ENCODE measurements at places on chromosomes 7 and 10.

- DNase-seq, result no peak
Observed at GRCh38 chr7:44811093-44811492, 14.6 kb downstream of the PPIA start.

DNA sequence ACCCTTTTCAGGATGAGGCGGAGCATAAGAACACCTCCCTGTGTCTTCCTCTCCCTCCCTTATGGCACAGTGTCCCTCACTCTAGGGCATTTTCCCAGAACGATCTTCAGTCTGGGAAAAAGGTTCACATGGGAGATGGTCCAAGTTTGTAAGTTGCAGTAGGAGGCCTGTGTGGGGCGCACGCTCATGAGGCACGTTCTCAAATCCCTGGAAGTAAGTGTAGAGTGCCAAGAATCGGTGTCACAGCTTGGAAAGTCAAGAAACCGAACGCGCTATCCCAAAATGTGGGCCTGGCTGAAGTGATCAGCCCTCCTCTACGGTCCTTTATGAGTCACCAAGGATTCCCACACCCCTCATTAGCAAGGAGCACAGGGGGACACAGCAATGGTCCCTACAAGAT, 23.9 kb upstream of the SMARCD3 start:
- no peak for DNase-seq

GRCh38 chr7:92788559-92789183, 47.7 kb downstream of the CDK6 start:
- DNase-seq, result no peak

DNA sequence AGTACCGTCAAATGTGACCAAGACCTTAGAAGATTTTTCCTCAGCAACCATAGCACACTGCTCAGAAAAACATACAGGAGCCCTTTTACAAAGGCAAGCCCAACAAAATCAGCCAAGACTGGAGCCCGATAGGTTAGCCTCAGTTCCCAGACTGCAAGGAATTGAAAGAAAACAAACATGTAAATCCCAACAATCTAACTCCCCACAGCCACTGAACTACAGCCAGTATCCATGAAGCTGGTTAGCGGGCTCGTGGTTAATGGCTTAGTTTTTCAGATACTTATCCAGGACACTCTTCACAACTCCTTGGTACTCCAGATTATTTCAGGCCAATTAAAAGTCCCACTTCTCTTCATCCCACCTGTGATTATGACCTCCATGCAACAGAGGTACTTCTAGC, 201.6 kb downstream of the IPMK start:
- DNase-seq, result no peak

- no peak for DNase-seq
Observed at GRCh38 chr10:72487521-72487920, 132.8 kb upstream of the DNAJB12 start.

DNA sequence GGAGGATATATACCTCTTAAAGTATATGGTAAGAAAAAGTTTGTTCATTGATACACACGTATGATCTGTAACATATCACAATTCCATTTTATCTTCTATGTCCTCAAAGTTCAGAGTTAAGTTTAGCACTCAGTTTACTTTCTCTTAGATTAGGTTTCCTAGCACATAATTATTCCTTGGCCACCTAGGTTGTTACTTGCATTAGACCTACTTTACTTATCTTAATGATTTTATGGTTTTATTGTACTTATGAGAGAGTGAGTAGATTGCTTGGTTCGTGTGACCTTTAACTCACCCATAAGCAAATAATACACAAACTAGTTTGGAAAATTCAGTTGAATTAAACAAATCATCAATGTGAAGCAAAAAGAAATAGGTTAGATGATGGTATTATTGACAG, 33.9 kb upstream of the SP4 start:
- DNase-seq, result no peak

DNA sequence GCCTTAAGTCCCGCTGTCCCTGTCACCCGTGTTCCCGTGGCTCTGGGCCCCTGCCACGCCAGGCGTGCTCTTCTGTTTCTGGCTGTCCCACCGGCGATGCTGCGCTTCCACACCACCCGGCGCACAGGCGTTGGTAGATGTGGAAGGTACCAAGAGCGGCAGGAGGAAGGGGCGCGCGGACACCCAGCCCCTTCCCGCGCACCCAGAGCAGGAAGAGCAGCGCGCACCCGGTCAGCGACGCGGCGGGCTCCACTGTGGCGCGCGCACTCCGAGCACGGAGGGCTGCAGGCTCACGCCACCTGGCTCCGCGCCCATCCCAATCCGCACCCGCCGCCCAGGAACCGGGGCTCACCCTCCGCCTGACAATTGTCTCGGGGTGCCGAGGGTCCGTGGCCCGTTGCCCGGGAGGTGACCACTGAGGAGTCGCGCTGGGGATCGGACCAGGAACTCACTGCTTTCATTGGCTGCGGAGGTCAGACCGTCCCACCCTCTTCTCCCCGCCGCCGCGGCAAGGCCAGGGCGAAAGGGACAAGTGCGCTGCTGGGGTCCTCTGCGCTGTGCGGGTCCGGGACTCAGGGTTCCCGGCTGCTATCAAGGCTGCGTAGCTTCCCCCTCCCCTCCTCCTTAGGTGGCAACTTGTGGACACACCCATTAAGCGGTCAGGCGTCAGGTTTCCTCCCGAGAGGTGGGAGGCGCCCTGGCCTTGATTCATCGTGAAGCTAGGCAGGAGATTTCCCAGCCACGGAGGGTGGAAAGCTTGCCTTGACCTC, 121.6 kb upstream of the ZNF92 start:
- no peak for DNase-seq

- DNase-seq, result no peak
Observed at GRCh38 chr7:56009695-56010094, 41.5 kb downstream of the PSPH start.

- no peak for DNase-seq
Observed at GRCh38 chr10:113765910-113766309, 14.4 kb downstream of the PLEKHS1 start.

DNA sequence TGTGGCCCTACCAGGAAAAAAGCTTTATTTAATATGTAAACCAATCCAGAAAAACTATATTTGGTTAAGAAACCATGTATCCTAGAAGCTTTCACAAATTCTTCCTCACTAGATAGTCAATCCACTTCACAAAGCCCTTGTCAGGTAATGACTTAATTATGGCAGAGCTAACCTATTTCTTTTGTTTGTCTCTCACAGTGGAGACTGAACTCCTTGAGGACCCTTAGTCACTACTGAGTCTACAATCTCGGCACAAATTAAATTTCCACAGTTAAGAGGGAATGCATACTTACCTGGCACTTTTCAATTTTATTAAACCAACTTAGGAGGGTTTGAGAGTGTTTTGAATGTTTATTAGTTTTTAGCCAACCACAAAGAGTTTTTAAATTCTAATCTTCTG, 23.0 kb downstream of the WAPL start:
- no peak for DNase-seq

DNA sequence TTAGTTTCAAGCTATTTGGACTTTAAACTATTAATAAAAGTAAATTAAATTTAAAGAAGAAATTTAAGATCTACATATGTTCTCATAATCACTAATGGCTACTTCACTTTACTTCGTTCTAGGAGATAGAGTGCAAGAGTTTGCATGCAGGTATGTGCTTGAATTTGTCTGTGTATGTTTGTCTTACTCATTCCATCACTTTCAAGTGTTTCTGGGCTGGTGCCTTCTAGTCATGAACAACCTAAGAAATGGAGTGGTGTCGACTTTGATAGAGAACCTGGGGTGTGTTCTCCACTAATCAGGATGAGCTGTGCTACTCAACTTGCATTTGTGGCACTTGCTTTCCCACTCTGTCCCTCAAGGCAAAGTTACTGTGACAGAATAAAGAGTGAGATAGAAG, 169.9 kb downstream of the KCND2 start:
- DNase-seq, result no peak

DNA sequence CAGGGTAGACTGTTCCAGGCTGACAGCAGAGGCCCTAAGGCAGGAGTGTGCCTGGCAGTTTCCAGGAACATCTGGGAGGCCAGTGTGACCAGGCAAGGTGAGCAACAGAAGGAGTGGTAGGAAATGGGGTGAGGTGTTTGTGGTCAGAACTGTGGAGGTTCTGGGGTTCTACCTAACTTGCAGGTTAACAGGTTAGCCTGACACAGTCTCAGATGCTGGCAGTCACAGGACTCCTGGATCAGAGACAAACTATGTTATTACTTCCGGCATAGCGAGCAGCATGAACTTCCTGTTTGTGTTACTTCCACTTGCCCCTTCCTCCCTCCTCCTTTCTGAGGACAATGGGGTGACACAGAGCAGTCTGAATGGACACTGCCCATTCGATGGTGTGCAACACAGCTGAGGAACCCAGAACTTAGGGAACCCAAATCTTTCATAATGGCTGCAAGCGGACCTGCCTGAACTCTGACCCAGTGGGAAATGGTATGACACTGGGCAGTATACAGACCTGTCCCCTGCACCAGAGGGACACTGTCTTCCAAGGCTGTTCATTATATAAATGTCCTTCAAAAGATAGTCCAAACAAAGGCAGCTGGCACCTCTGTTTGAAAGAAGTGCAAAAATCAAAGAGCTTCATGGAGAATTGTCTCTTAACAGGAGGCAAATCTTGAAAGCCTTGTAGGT, 3.9 kb upstream of the SAR1A start:
- no peak for DNase-seq

DNA sequence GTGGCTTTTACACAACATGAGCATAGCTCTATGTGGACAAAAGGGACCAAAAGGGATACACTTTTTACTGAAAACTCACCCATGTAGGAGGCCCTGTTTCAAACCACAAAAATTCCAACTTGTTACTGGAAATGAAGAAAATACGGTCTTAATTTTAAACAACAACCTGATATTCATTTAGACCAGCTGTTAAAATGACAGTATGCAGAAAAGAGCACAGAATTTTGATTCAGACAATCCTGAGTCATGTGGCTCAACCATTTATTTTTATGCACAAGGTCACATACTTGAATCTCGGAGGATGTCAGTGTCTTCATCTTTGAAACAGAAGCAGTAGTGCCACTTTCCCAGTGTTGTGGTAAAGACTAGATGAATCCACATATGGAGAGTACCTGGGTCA, 426.5 kb upstream of the NFE2L3 start:
- peak; percentile 41 for DNase-seq

- no peak for DNase-seq
Observed at GRCh38 chr7:21497072-21497471, 45.8 kb upstream of the DNAH11 start.

DNA sequence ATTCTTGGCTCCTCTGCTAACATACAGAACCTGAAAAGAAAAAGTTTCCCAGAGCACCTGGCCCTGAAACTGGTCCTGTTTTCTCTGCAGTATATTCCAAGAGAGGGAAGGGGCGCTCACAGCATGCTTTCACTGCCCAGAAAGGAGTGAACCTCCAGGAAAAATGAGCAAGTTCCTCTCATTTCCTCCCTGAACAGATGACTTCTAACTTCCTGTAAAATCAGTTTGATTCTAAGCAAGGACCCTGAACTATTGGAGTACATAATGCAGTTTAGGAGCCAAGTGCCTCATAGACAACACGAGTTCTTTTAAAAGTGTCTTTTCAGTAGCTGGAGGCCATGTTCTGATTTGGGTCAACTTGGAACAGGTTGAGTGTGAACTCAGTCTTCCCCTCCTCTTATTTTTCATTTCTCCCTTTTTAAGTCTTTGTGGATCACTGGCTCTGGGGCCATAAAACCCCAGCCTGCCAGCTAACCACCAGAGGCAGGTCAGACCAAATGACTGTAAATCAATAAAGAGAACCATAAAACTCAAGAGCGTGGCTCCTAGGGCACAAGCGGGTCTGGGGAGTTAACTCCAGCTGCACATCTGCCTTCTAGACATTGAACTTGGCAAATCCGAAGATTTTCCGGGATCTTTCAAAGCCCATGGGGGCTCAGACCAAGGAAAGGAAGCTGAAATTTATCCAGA, 5.9 kb upstream of the LRRC18 start:
- DNase-seq, result no peak

- no peak for DNase-seq
Observed at GRCh38 chr10:129386415-129387257, 80.4 kb upstream of the MGMT start.

GRCh38 chr7:102101111-102101551, 185.5 kb upstream of the SH2B2 start:
- no peak for DNase-seq

- DNase-seq, result no peak
Observed at GRCh38 chr10:76015245-76015644, 583.8 kb downstream of the LRMDA start.

DNA sequence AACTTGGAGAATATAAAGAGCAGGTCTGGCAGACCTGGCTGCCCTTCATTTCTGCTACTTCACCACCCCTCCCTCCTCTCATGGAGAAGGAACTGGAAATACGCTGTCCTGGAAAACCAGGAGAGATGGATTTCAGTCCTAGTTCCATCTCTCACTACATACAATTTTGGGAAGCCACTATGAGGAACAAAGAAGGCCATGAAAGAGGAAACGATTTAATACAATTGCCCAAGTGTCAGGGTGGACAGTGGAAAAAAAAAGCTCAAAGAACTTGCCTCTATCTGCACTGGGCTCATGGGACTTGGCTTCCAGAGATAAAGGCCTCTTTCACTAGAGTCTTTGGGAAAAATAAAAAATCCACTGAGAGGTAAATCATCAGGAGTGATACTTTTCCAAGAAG, 561.7 kb downstream of the KCNMA1 start:
- DNase-seq, result no peak

DNA sequence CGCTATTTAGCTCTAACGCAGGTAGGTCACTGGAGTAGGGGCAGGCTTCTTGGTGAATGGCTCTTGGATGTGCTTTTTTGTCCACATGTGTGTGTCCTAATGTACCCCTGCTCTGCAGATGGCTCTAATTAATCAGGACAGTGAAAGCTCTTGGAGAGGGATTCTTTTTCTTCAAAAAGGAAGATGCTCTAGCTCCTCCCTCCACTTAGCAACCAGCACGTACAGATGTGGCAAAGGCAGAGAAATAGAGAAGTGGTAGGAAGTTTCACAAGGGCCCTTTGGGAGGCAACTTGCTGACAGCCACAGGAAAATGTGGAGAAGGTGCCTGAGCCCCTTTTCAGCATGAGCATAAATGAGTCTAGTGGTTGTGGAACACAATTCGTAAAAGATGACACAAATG, 221.7 kb downstream of the PLXNA4 start:
- DNase-seq, result peak; percentile 47

DNA sequence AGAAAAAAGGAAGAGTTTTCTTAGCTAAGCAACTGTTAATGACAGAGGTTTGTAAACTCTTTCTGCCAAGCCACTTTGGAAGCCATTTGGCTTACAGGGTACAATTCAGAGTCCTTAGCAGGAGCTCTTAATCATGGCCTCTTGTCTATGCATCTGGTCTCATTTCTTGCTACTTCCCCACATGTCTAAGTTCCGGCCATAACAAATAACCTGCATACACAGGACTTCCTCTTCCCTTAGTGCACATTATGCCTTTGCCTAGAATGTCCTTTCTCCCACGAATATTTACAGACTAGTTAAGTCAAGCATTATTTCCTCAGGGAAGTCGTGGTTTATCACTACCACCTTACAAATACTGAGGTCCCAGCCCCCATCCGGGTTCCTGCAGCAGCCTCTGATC, 8.6 kb upstream of the UPF2 start:
- DNase-seq, result no peak

GRCh38 chr10:45441239-45442190, 67.5 kb downstream of the ALOX5 start:
- no peak for DNase-seq

All from fibroblast of skin of left biceps (primary cell).